ENCODE measurements at places on chromosomes 3 and 15.

DNA sequence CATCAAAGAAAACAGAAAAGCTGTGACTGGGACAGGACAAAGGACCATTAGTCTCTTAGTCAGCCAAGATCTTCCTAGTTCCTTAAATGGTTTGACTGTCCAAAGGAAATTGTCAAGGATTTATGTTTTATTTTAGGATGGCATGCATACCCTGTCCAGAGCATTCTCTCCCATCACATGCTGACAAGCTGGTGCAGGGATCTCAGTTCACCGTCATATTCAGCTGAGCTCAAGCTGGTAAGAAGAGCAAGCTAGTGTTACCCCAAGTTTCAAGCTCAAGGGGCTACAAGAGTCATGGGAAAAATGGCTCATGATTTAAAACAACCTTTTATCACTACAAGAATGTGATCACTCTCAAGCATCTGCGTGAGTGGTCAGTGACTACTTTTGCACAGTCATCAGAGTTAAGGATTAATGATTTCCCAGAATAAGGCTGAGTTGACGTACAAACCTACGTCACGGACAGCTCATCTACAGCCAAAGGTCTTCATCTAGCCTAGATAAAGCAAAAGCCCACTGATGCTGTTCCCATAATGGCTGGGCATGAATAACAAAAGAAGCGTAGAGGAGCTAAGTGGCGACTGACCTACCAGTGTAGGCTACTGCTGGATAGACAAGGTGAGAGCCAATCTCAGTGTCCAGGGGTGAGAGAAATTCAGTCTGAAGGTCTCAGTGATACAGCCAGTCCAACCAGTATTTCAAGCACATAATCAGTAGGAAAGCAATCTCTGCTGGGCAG, 157.5 kb downstream of the GABRB3 start:
- no peak for DNase-seq

DNA sequence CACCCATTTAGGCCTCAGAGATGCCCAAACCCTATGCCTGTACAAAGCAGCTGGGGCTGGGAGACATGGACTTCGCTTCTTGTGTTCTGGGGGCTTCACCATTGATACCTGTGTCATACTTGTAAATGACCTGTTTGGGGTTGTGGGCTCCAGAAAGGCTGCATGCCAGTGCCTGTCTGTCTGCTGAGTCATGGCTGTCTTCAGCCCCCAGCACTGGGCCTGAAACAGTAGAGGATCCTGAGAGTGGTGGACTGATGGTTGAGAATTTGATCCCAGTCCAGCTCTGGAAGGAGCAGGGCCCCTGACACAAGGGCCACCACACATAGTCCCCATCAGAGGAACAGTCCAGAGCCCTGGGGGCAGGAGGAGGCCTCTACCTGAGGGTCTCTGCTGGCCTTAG, 24.6 kb upstream of the APEH start:
- no peak for DNase-seq

GRCh38 chr15:81163961-81164800, 30.1 kb downstream of the CFAP161 start:
- DNase-seq = no peak

DNA sequence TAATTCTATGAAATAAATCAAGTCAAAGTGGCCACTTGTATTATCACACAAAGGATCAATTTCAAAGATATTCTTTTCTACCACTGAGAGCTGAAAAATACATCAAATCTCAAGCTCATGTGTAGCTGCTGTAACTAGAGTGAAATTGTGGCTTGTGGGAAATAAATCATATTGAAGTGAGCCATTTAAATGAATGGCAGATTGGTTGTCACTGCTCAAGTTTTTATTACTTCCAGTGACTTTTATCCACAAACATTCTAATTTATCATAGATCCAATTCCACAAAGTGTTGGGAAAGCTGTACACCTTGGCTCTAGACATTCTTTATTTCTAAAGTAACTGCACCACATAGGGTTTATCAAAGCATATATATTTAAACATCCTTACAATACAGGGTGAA, 285.4 kb downstream of the CNTN3 start:
- no peak for DNase-seq

DNA sequence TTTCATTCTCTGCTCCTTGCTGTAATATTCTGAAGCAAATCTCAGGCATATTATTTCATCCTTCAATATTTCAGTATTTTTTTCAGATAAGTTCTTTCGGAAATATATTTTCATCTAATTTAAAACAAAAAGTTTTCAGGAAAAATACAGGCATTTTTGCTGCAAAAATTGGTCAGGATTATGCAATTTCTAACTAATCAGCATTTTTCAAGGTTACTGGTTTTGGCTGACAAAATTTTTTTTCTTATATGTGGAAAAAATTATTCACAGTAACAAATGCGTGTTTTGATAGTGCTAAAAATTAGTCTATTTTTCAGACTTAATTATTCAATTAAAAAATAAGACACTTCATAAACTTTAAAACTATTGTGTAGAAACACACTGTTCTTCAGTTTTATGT, 31.4 kb downstream of the FNDC3B start:
- DNase-seq = no peak

GRCh38 chr15:88636050-88636449, 2.8 kb upstream of the ISG20 start:
- DNase-seq = no peak

DNA sequence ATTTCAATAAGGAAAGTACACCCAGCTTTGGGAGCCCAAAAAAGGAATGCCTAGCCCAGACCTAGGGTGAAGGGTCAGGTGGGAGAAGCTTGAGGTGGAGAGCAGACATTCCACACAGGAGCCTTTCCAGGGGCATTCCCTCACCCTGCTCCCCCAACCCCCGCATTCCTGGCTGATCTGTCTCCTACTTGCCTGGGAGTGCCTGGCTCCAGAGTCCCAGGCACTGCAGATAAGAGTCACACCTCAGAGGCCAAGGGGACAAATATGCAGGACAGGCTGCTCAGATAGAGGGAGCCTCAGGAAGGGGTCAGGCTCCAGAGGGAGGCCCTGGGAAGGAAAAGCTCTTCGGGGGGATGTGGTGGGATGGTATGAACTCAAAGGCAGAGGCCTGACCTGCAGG, 20.8 kb upstream of the HCN4 start:
- DNase-seq = no peak

- DNase-seq = no peak
Measured at GRCh38 chr15:85112997-85113396, 131.3 kb downstream of the PDE8A start.

- no peak for DNase-seq
Measured at GRCh38 chr3:88013592-88013991, 45.2 kb downstream of the CGGBP1 start.

- no peak for DNase-seq
Measured at GRCh38 chr15:95822961-95823360, 507.5 kb upstream of the NR2F2 start.

DNA sequence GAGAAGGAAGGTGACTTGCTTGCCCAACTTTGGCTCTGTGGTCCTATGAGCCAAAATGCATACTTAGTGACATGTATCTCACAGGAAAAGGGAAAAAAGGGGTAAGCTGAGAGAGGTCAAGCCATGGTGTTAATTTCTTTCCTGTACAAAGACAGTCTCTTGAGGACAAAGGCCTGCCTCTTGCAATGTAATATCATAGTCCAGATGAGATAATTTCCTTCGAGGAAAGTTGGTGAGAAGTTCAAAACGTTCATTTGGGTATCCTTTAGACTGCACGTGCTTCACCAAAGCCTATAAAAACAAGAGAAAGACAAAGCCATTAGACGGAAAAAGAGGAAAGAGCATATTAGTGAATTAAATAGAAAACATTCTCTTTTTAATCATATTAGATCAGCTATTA, 18.4 kb upstream of the TM4SF19 start:
- DNase-seq = no peak

DNA sequence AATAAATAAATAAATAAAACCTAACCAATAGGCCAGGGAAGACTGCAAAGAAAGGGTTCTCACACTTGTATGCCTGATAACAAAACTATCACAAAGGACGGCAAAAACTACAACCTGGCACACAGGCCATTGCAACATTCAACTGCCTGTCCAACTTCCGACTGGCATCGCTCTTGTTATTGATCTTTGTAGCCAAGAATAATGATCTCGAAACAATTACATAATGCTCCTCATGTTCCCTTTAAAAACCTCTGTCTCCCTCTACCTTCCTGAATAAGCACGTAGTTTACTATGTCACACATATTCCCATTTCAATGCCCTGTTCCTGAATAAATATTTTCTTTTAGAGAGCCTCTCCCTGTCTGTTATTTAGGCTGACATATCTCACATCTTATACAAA, 74.3 kb downstream of the B3GNT5 start:
- DNase-seq = no peak

GRCh38 chr15:80459818-80460217, 55.6 kb downstream of the ARNT2 start:
- no peak for DNase-seq

DNA sequence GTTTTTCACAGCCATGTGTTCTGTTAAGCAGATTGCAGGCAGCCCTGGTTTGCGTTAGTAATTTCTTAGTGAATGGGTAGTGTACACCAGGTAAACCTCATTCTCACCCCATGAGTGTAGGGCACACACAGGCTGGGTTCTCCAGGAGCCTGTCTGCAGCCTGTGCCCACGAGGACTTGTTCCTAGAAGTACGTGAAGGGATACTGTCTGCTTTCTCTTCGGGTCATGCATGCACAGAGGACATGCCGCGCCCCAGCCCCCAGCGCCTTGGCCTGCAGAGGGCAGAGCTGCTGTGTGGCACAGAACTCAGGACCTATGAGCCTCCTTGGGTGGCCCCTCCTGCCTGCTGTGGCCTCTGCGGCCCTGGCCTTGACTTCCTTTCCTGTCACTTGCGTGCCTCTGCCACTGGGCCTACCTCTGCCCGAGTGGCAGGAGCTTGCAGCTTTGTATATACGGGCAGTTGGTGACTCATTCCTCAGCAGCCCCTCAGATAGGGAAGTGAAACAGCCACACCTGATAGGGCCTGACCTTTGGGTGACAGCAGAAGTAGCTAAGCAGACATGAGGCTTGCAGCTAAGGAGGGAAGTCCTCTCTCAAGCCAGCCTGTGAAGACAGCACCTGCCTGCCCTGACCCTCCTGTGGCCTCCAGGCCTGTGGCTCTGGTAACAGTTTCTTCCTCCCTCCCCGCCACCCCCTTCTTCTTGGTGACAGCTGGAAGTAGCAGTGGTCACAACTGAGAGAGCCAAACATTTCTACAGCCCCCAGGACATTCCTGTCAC, 19.5 kb downstream of the PPCDC start:
- peak; percentile 98 for DNase-seq

DNA sequence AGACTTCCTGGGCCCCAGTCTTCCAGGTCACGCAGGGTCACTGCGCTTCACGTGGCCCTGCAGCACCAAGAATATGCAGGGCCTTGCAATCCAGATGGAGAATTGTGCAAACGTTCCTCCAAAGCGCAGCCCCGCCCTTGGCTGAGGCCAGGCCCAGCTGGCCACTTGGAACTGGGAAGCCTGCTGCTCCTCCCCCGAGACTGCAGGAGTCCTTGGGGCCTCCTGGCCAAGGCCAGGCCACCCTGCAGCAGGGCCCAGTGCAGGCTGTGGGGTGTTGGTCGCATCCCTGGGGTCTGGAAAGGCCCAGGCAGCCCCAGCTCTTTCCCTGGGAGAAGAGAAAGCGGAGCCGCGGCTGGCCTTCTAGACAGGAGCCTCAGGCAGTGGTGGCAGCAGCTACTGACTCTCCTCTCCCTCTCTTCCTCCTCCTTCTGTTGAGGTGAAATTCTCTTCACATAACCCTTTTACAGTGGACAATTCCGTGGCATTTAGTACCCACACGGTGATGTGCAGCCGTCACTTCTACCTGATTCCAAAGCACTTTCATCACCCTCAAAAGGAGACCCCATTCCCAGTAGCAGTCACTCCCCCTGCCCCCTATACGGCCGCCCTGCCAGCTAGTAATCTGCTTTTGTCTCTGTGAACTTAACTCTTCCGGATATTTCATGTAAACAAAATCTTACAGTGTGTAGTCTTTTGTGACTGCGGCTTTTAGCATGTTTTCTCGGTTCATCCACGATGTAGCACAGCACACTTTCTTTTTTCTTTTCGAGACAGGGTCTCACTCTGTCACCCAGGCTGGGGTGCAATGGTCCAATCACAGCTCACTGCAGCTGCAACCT, 103.9 kb downstream of the TMEM266 start:
- no peak for DNase-seq

DNA sequence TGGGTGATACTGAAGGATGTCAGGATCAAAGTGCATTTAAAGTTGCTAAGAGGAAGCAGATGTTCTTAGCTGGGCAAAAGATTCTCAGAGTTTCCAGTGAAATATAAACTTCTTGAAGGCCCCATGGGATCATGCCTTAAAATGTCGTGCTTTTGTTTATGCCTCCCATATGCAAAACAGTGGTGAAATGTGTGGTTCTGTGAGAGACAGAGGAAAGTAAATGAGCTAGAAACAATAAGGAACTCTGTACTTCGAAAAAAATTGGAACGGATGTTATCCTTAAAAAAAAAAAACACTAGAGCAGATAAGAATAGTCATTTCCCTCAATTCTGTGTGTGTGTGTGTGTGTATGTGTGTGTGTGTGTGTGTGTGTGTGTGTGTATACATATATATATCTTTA, 497.0 kb upstream of the TBL1XR1 start:
- DNase-seq = no peak

DNA sequence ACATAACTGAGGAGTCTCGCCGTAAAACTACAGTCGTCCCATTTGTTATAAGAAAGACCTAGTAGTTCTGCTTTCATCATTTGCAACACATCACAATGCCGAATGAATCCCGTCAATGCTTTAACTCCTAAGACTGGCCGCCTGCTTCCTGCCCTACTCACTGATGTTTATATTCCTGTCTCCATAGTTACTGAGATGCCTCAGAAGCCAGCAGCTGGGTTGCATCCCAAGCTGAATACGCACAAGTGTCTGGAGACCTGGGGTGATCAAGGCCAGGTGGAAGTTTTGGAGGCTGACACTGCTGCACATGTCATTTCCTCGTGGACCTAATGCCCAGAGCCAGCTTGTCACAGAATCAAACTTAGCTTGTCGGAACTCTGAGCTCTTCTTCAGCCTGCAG, 95.2 kb upstream of the UBE2E1 start:
- DNase-seq = no peak

DNA sequence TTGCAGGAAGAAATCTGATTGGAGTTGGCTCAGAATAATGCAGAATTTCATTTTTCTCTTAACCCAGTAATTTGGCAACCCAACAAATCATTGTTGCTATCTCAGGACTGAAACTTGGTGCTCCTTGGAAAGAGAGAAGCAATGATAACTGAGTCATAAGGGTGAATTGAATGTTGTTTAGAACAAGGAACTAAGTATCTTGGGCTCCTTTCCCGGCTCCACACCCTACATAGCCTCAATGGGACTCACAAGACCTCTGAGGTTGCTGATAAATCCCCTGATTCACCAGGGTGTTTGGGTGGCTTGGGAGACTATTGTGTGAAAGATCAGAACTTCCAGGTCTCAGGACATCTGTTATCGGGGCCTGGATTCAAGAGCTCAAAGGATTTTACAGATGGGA, 7.8 kb upstream of the RAB8B start:
- DNase-seq = no peak

Data from NK-92 treated with Interleukin-12 subunit alpha and Interleukin-12 subunit beta, amount 100 ng/mL, for 24 hours (cell line).